ENCODE measurements at places on chromosomes 3 and 15.

DNA sequence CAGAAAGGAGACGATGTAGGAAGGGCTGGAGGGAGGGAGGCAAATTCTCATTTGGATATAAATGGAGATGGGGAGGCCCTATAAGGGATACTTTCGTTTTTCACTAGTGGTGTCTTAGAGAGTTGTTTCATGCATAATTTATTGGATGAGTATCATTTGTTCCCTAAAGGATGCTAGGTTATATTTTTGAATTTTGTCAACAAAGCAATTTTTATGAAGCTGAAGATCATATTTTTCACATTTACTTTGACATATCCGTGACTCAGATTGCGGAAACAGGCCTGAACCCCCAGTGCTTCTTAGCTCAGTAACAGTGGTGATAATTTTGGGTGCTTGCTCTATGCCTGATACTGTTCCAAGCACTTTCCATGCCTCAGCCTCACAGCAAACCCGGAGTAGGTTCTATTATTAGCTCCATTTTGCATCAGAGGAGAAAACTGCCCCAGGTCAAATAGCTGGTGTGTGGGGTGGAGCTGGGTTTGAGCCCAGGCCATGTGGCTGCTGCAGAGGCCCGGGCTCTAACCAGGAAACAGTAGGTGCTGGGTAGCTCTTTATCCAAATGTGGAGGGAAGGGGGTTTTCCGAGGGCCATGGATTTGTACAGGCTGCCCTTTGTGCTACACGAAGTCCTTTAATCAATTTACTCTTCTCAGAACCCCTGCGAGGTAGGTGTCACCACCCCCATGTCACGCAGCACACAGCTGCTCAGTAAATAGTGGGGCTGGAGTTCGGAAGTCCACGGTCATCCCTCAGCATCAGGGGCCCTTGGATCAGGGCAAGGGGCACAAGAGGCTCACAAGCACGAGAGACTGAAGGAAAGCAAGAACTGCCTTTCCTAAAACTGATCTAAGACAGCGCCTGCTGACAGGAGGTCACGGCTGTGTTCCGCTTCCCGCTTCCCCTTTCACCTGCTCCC, 99.1 kb downstream of the SLC49A4 start:
- DNase-seq, result peak; percentile 36

DNA sequence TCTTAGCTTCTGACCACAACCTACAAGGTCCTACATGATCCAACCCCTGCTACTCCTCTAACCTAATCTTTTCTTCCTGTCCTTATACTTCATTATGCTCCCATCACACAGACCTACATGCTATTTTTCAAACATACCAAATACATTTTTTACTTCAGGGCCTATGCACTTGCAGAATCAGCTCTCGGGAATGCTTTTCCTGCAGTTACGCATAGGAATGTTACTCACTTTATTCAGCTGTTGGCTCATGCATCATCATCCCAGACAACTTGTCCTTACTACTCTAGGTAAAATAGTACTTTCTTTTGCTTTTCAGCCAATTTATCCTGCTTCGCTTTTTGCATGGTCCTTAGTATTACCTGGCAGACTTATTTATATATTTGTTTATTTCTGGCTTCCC, 105.6 kb downstream of the OXSM start:
- DNase-seq, result no peak

DNA sequence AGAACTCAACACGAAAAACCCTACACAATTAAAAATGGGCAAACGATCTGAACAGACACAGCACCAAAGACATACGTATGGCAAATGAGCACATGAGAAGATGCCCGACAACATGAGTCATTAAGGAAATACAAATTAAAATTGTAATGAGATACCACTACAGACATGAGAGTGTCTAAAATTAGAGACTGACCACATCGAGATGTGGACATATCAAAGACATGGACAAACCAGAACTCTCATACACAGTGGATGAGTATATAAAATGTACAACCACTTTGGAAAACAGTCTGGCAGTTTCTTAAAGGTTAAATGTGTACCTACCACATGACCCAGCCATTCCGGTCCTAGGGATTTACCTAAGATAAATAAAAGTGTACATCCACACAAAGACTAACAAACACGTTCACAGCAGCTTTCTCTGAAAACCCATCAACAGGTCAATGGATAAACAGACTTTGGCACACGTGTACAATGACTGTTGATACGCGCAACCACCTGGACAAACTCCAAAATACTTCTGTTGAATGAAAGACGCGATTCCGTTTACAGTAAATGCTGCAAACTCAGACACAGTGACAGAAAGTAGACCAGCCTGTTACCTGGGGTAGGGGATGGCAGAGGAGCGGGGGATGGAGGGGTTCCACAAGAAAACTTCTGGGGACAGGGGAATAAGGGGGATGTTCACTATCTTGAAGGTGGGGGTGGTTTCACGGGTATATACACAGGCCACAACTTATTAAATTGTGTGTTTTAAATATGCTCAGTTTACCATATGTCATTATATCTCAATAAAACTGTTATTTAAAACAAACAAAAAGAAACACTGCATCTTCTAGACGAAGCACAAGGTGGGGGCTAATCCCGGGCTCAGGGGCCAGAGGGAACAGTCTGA, 2.1 kb downstream of the TNK2 start:
- no peak for DNase-seq

DNA sequence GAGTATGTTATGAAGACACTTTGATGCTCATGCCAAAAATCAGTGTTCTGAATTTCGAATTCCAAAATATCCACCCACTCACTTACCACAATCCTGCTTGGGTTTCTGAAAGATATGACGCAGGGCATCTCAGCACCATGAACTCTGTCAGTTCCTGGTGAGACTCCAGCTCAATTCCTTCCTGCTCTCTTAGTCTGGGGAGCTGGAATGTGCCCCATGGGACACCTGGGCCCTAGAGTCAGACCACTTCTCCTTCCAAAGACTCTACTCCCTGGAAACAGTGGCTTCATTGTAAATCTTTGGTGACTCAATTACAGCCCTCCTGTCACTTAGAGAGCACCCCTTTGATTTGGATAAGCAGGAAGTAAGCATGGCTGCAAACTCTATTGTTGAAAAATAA, 50.5 kb downstream of the CD86 start:
- no peak for DNase-seq

DNA sequence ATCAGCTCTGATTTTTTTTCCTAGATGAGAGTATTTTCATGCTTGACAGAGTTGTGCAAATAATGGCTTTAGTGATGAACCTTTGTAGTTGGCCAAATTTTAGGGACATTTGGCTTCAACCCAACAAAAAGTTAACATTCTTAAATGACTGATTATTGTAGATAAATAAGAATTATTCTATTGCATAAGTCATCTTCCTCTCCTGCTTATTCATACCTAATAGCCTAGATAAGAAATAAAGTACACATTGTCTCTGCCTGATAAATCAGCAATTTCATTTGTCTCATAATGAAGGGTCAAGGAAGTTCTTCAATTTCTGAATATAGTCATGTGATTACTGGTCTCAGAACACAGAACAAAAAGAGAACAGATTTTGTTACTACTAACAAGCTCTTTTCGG, 428.9 kb upstream of the IL12A start:
- no peak for DNase-seq

DNA sequence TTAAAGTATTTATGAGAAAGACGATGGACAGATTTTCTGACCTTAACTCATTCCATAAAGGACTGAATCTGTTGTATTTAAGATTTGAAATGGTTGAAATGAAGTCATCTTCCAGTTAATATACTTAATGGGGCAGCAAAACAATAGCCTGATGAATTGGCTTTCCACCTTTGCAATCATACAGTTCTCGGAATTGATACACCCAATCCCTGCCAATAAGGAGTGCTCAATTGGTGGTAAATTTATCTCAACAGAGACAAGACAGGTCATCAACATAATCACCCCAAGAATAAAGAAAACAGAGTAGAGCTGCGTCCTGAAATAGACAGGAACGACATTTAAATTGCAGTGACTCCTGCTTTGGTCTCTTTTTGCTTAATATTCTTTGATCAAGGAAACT, 11.2 kb downstream of the ANXA2 start:
- no peak for DNase-seq

- DNase-seq, result no peak
These were observed 45.3 kb upstream of the ATP2B2 start for GRCh38 chr3:10550705-10551104.

GRCh38 chr15:51874751-51875644, 45.5 kb downstream of the TMOD3 start:
- DNase-seq, result peak; percentile 87

- DNase-seq, result peak; percentile 47
These were observed 102.7 kb downstream of the SLCO3A1 start for GRCh38 chr15:91956026-91956723.

- DNase-seq, result peak; percentile 47
These were observed 202.0 kb downstream of the AKAP13 start for GRCh38 chr15:85582131-85583079.

GRCh38 chr15:70513819-70514218, 249.5 kb downstream of the UACA start:
- no peak for DNase-seq

- DNase-seq, result no peak
These were observed 85.3 kb downstream of the AQP9 start for GRCh38 chr15:58223432-58223831.

- DNase-seq, result peak; percentile 92
These were observed at the start of gene PTPRG for GRCh38 chr3:61561374-61562041. Gene PTPRG (plus strand): TSS chr3:61561571. CDS start chr3:61562288, 717 bp downstream.
